NCI-H1105 (cell line): ENCODE measurements at places on chromosomes 13 and 19.

DNA sequence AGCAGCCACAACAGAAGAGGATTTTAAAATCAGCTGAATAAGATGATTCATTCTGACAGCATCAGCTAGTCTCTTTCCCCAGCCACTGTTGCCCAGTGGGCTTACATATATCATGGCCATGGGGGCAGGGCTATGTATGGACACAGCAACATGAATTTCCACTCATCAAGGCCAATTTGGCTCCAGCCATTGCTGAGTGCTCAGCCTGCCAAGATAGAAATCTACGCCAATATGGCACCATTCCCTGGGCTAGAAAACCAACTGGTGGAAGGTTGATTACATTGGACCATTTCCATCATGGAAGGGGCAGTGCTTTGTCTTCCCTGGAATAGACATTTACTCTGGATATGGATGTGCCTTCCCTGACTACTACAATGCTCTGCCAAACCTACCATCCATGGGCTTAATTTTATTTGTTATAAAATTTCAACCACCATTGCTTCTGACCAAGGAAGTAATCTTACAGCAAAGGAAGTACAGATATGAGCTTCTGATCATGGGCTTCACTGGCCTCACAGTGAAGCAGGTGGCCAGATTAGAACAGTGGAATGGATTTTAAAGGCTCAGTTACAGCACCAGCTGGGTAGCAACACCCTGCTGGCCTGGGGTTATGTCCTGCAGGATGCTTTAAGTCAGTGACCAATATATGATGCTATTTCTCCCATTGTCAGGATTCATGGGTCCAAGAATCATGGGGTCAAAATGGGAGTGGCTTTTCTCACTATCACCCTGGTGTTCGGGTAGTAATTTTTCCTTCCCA lies 9.8 kb upstream of the ALOX5AP start:
- DNase-seq: no peak

GRCh38 chr13:99829593-99830239 lies 141.9 kb downstream of the ZIC5 start:
- DNase-seq: no peak

DNA sequence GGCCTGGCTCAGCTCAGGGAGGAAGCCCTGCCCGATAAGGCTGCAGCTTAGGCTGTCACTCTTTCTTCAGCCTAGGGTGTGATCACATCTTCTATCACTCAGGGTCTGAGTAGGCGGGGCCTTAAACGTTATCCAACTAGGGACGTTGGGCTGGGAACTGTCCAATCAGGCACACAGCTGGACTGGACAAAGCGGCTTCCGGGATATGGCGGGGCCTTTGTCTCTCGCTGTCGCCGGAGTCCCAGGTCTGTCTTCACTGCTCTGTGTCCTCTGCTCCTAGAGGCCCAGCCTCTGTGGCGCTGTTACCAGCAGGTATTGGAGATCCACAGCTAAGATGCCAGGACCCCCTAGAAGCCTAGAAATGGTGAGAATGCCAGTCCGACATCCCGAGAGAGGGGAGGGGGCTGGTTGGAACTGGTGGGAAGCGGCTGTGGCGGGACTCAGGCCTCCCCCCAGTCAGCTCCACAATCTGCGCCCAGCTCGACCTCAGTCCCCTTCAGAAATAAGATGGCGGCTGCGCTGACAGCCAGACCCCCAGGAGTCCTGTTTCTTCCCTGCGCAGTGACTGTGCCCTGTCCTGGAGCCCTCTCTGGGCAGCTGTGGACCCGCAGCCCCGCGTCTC lies at the start of gene ZNF254:
Gene ZNF254 (plus strand): TSS at position 214 of the 622 bp plus-strand sequence. CDS start 121 bp downstream, at position 335.
- peak; percentile 85 for DNase-seq

DNA sequence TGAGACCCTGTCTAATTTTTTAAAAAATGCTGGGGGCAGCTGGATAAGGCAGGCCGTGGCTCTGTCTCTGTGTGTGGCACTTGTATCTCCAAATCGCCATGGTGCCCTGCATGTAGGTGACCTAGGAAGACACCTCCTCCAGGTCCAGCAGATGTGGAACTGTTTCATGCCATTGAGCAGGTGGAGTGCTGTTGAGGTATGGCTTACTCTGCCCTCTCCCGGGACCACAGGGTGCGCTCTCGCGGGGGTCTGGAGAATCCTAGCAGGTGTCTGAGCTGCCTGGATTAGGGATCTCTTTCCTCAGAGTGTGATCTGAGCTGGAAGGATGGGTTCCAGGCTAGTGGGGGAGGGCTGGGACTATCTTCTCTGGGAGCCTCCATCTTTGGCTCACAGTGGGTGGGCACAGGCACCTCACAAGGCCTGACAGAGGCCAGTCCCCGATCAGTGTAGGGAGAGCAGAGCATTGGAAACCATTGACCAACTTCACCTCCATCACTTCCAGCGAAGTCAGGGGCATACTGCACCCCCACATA lies 67.7 kb upstream of the TM9SF2 start:
- DNase-seq: no peak

GRCh38 chr13:110555601-110556223 lies 5.8 kb downstream of the RAB20 start:
- DNase-seq: no peak

GRCh38 chr13:43934273-43934672 lies 54.6 kb downstream of the LACC1 start:
- no peak for DNase-seq

GRCh38 chr19:58317476-58318072 lies 9.2 kb upstream of the ZSCAN22 start:
- DNase-seq: no peak

DNA sequence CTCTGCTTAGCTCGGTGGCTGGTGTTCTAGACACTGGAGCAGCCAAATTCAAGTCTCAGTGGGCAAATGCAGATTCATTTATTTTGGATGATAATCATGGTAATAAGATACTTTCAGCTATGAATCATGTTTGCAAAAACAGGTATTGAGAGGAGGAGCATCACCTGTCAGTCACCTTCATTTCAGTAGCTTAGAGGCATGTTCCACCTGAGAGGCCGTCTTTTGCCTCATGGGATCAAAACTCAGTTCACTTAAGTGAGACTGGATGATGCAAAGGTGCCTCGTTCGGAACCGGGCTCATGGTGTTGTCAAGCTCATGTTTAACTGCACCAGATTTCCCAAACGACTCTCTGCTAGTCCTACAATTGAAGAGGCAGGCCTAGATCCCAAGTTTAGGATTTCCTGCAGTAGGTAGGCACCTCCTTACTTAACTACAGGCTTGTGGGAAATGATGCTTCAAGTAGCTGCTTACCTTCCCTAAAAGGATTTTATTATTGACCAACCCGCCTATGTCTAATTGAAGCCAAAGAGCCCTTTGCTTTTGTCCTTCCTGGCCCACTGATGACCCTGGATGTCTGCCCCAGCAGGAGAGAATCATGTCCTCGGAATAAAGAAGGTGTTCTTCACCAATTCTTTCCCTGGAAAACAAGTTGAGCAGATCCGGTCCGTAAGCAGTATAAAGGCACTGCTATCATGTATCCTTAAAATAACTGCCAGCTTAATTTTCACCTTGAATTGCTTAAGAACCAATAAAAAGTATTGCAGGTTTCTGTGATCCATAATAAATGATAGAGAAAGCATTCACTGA lies 60.0 kb downstream of the ZAR1L start:
- no peak for DNase-seq

DNA sequence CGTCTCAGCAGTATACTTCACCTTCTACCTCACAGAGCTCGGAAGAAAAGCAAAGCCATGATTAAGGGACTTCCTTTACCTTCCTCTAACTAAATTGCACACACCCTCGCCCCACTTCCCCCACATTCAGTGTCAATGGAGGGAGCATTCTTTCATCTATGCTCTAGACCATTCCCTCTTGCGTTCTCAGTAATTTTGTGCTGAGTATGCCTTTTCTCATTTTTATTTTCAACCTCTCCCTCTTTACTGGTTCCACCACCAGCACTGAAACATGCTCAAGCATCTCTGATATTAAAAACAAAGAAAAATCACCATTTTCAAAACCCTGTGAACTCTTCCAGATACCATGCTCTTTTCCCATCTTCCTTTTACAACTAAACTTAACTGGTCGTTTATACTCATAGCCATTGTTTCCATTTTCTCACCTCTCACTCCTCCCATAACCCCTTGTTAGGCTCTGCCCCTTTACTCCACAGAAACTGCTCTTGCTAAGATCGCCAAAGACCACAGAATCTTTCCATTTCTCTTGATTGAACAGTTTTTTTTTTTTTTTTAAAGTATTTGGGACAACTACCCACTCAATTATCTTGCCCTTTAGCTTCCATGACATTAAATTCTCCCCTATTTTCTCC lies 32.4 kb downstream of the SERPINE3 start:
- DNase-seq: no peak

- no peak for DNase-seq
Observed at GRCh38 chr19:4058693-4059452, 7.8 kb downstream of the ZBTB7A start.

GRCh38 chr19:48683349-48683748 lies 10.5 kb upstream of the NTN5 start:
- no peak for DNase-seq

DNA sequence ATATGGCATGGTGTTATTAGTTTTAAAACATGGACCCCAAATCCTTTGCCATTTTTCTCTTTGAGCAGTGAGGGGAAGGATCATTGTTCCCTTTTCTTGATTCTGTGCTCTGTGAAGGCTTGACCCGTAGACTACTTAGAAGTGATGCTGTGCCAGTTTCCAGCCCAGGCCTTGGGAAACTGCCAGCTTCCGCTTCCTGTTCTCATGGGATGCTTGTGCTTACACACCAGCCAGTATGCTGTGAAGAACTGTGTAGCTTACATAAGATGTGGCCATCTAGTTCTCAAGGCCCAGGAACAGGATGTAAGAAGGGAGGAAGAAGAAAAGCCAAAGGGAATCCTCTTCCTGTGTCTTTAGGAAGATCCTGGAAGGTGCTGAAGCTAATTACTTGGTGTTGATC lies 180.9 kb downstream of the PCCA start:
- DNase-seq: no peak

DNA sequence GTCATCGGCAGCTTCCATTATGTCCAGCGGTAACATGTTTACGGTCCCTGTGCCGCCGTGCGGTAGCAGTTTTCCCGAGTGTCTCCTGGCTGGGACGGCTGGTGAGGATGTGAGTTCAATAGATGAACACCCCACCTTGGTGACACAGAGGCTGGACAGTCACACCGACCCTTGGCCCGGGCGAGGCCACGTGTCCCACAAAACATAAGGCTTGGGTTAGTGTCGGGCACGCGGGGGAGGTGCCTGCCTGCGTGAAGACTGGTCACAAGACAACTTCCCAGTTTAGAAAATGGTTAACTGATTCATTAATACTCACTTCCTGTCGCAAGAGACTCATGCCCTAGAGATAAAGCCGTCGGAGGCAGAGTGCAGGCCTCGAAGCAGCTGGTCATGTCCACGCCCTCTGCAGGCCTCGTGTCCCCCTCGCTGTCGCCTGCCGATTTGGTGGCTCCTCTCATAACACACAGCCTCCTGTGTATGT lies 17.2 kb downstream of the RASA3 start:
- no peak for DNase-seq

- peak; percentile 73 for DNase-seq
Observed at GRCh38 chr13:33744589-33745369, 73.2 kb upstream of the RFC3 start.

- DNase-seq: no peak
Observed at GRCh38 chr19:2469102-2469914, 6.6 kb upstream of the GADD45B start.

DNA sequence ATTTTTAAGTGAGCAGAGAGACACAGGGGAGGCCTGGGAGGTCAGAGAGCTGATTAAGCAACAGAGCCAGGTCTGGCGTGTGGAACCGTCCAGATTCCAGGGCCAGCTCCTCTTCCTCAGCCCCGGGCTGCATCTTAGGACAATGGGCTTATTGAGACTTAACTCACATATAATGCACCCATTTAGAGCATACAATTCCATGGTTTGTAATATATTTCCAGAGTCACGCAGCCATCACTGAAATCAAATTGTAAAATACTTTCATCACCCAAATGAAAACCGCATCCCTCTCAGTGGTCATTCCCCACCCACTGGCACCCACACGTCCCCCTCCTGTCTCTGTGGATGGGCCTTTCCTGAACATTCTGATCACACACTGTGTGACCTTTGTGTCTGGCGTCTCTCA lies 2.1 kb upstream of the HMG20B start:
- no peak for DNase-seq

GRCh38 chr13:20715330-20715712 lies 11.8 kb downstream of the IL17D start:
- no peak for DNase-seq

- DNase-seq: no peak
Observed at GRCh38 chr13:106699311-106699710, 131.4 kb upstream of the ARGLU1 start.

GRCh38 chr13:99528547-99528946 lies 27.3 kb downstream of the TM9SF2 start:
- no peak for DNase-seq

GRCh38 chr13:36819739-36820090 lies 693 bp downstream of the RFXAP start:
- no peak for DNase-seq

DNA sequence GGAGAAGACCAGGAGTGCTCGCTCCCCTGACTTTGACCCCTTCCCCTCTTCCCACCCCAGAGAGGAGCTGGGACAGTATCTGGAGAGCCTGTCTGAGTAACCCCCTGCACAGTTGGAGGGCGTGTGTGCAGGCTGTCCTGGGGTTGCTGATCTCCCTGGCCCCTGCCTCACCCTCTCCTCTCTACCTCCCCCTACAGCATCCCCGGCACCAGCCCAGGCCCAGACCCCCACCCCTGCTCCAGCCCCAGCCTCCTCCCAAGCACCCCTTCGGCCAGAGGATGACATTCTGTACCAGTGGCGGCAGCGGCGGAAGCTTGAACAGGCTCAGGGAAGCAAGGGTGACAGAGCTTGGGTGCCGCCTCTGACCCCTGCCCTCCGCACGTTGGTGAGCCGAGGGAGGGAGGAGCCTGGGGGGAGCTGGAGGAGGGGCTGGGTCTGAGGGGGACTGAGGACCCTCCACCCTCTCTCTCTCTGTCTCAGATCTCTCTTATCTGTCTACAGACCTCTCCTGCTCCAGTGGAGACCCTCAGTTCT lies 8.7 kb downstream of the PROSER3 start:
- DNase-seq: no peak

GRCh38 chr19:35041548-35042055 lies at the start of gene HPN:
TSS of gene HPN (plus strand) at chr19:35041721. CDS start at chr19:35042507, 786 bp downstream.
- DNase-seq: no peak

DNA sequence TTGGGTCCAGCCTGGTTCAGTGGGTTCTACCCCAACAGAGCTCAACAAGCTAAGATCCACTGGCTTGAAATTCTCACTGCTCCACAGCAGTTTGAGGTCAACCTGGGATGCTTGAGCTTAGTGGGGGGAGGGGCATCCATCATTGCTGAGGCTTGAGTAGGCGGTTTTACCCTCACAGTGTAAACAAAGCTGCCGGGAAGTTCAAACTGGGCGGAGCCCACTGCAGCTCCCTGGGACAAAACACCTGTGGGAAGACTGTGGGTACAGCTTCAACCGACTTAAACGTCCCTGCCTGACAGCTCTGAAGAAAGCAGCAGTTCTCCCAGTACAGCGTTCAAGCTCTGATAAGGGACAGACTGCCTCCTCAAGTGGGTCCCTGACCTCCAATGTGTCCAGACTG lies 1161.9 kb downstream of the UQCRFS1 start:
- DNase-seq: no peak

DNA sequence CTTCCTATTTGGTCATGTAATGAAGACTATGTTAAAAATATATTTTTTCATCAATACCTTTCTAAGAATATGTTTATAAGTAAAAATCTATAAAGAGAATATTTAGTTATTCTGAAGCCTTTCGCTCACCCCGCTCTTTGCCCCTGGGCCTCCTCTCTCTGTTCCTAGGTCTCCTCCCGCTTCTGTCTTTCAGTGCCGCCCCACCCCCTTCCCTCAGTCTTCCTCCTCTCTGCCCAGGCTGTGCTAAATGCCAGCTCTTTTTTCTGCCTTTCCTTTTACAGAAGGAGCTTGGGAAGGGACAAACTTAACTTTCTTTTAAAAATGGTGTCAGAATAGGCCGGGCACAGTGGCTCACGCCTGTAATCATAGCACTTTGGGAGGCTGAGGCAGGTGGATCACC lies 22.8 kb downstream of the HIF3A start:
- no peak for DNase-seq
